CD4-positive, alpha-beta memory T cell (primary cell): ENCODE measurements at places on chromosomes 6 and 20.

GRCh38 chr6:75893058-75893775 is 144.2 kb downstream of the MYO6 start:
- peak; percentile 33 for DNase-seq

- no peak for DNase-seq
Measured at GRCh38 chr20:634148-634925, 18.7 kb downstream of the SRXN1 start.

DNA sequence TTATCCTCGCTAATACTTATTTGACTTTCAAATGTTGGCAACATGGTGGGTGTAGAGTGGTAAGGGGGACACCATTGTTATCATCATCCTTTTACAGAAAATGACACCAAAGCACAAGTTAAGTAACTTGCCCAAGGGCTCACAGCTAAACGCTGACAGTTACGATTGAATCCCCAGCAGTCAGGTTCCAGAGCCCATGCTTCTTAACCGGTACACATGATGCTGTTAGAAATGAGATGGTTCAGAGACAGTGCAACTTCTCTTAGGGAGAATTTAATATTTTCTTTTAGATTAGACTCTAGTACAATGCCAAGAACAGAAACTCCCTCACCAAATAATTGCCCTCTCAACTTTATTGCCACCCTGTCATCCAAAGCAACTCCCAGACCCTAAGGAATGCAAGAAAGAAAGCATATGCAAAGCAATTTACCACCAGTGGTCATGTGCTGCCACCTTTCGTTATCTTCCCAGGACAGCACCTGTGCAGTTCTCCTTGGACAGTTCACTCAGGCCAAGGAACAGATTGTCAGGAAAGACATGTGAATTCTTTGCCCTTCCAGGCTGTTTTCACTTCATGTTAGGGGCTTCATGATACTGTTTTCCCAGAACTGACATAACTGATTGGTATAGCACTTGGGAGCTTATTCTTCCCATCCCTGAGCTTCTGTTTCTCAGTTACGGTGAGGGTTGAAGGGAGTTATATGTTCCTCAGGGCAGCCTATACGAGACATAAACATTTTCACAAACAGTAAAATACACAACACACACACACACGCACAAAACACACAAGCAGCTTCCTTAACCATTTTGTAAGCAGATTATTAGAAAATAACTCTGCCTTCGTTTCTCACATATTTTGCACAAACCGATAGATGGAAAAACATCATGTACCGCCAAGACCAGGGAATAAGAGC is 5.1 kb downstream of the HLA-DMA start:
- DNase-seq: no peak

GRCh38 chr6:108884211-108885059 is 36.2 kb downstream of the ARMC2 start:
- no peak for DNase-seq

- no peak for DNase-seq
Measured at GRCh38 chr6:169623975-169624374, 77.9 kb downstream of the WDR27 start.

- DNase-seq: no peak
Measured at GRCh38 chr6:33744895-33745546, 1.7 kb downstream of the IP6K3 start.

DNA sequence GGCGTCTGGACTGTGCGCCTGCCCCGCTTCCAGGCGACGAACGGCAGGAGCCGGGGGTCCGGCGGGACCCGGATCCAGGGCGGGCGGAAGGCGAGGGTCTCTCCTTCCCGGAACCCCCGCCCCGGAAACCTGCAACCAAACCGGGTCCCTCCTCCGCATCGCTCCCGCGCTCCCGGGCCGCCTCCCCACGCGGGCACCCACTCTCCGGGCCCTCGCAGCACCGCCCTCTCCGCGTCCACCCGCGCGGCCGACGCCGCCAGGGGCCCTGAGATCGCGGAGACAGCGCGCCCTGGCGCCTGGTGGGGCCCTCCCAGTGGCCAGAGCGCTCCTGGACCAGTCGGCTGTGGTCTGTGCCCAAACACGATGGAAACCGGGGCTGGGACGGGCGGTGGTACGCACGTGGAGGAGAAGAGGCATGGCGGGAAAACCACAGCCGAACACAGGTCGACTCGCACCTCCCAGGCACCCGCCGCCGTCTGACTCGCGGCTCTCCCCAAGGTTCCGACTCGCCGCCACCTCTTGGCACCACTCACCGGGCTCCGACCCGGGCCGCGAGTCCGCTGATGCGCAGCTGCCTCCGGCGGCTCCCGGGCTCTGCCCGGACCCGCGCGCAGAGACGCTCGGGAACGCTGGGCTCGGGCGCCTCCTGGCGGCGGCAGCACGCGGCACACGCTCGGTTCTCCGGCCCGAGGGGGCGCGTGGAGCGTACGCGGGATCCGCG is 7.9 kb downstream of the NKX2-2 start:
- DNase-seq: peak; percentile 74

- DNase-seq: no peak
Measured at GRCh38 chr6:26604797-26605196, 8.0 kb downstream of the ABT1 start.

GRCh38 chr6:122749451-122750050 is 30.0 kb upstream of the FABP7 start:
- no peak for DNase-seq

DNA sequence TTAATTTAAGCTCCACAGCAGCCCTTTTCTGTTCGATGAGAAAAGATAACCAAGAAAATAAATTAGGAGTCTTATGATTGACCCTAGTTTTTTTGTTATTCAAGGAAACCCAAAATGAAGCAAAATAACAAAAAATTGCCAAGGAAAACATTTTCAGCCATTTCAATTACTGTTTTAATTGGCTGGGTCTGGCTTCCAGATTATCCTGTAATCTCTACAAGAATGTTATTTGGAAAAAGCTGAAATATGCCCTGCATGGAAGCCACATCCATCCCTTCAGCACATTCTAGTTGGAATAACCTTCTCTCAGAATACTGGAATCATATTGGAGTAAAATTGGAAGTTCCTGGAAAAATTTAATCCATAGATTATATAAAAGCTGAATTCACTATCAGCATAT is 191.1 kb upstream of the CCN2 start:
- no peak for DNase-seq

DNA sequence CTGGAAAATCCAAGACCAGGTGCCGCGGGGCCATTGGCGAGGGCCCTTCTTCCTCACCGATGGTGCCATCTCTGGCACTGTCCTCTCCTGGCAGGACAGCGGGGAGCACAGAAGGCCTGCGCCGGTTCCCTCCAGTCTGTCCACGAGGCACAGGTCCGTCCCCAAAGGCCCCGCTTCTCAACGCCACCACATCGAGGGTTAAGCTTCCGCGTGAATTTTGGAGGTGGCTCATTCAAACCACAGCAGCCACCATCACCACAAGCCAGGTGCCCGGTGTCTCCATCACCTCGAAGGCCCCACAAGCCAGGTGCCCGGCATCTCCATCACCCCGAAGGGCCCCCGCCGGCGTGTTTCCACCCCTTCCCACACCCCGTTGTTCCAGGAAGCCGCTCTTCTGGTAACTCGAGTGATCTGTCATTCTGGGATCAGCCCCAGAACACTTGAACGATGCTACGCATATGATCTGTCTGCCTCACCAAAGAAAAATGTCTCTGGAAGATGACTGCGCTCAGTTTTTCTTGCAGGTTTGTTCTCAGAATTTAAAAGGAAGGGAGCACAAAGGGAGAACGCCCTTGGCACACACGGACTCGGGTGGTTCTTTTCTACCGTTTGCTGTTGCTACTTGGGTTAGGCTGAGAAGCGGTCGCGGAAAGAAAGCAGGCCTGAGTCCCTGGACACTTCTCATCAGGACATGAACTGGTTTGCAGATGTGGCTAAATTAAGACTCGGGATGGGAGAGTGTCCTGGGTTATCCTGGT is 9.9 kb upstream of the KIF25 start:
- DNase-seq: no peak

DNA sequence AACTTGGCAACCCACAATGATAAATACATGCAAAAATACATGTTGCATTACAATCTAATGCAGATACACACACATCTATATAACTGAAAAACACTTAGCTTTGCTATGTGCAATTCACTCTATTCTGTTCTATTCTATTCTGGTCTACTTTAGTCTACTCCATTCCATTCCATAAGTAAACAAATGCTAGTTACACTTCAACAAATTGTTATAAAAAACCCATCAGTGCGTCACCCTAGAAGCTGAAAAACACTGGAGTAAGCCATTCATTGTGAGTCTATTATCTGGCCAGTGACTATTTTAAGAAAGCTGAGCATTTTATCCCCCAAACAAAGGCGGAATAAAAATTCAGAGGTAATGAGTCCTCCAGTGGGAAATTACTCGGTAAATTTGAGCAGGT is 315.7 kb upstream of the EPHA7 start:
- DNase-seq: no peak

DNA sequence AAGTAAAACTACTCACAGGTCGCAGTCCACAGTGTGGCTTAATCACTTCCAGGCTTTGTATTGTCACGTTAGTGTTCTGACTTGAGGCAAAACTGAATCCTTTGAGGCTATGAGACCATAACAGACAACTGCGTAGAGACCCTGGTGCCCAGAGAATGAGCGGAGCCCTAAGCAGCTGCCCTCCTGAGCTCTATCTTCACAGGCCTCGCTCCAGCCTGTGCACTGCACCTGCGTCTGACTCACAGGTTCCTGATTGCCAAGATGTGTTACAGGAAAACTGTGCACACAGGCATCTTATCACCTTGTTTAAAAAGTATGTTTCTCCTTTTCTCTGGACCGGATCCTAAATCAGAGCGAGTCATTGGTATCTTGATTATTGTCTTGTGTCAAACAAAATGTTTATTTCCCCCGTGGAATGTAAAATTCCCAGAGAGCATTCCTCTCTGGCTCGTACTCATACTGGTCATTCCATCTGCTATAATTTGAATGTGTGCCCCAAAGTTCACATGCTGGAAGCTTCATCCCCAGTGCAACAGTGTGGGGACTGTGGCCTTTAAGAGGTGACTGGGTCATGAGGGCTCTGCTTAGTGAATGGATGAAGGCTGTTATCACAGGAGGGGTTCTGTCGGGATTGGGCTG is 25.7 kb downstream of the PRR18 start:
- no peak for DNase-seq
